Upper lobe of right lung (tissue), 1 donor: ENCODE measurements at places on chromosomes 1 and 21. TPM values are rescaled to one million over a fixed set of nuclear protein-coding genes. Genes with fewer than 3 reads are reported as not detected.

DNA sequence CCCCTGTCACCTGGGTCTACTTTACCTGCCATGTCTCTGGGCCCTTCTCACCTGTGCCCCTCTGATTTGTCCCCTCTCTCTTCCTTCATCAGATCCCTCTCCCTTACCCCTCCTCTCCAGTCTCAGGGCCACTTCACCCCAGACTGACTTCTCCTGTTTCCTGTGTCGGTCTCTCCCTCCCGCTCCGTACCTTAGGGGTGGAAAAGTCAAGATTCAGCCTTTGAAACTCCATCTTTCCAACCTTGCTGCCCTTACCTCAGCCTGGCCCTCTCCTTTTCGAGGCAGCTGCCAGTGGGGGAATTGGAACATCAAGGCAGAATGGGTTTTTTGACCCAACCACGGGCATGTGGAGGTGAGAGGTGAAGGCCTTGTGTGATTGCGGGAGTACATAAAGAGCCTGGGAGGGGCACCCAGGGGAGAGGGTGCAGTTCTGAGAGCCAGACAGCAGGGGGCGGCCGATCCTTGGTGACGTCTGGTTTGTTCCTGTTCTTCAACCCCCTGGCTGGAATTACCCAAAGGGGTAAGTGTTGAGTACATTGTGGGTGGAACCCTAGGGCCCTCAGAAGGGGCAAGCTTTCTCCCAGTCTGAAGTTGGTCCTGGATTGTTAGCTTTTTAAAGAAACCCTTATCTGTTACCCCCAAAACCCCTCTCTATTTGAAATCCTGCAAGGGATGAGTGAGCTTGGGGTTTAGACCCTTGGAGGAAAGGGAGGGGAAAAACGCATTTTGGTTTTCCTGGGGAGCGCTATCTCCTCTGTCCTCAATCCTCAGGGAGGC lies 12.3 kb upstream of the DMBX1 start:
- peak; percentile 87 for DNase-seq

UMODL1 gene
- total RNA-seq = 0.49 TPM

- no peak for DNase-seq
Measured at GRCh38 chr1:9265037-9265436, 27.7 kb upstream of the SPSB1 start.

- DNase-seq = no peak
Measured at GRCh38 chr1:58144698-58145270, 401.7 kb downstream of the OMA1 start.
